ENCODE measurements at places on chromosomes 4 and X. TPM values are rescaled to one million over a fixed set of nuclear protein-coding genes. Genes with fewer than 3 reads are reported as not detected.

The TIGD4 gene
- not detected for total RNA-seq

The PLCXD1 gene
- total RNA-seq: 12.7 TPM

The DGKQ gene
- 10.7 TPM for total RNA-seq

The IRF2 gene
- 18.1 TPM for total RNA-seq

The SAGE1 gene
- not detected for total RNA-seq

The SAT1 gene
- total RNA-seq: 192 TPM

The SLC10A6 gene
- not detected for total RNA-seq

The AKAP4 gene
- not detected for total RNA-seq

The ASB11 gene
- not detected for total RNA-seq

The FAM149A gene
- total RNA-seq: 6.8 TPM

The SATL1 gene
- total RNA-seq: not detected

The NEXMIF gene
- total RNA-seq: under 0.01 TPM

The MXD4 gene
- 93.1 TPM for total RNA-seq

The ATP2B3 gene
- not detected for total RNA-seq

The ZFYVE28 gene
- 6.8 TPM for total RNA-seq

The CT55 gene
- not detected for total RNA-seq

The CRMP1 gene
- total RNA-seq: 2.5 TPM

The STOX2 gene
- total RNA-seq: 0.26 TPM

The BLOC1S4 gene
- total RNA-seq: 28.0 TPM

The TRPC3 gene
- total RNA-seq: not detected

The BANK1 gene
- total RNA-seq: not detected

The F8 gene
- 3.3 TPM for total RNA-seq

The TLR10 gene
- not detected for total RNA-seq

The RAB39B gene
- total RNA-seq: 0.35 TPM

The BEX2 gene
- total RNA-seq: 1.5 TPM

The MID2 gene
- 14.5 TPM for total RNA-seq

The PPP3CA gene
- total RNA-seq: 20.9 TPM

The FGF2 gene
- 27.4 TPM for total RNA-seq

The H2AZ1 gene
- 157 TPM for total RNA-seq

The KDM6A gene
- 9.5 TPM for total RNA-seq

The RTL5 gene
- total RNA-seq: 7.1 TPM

The CDKN2AIP gene
- total RNA-seq: 22.6 TPM

The TRIM61 gene
- total RNA-seq: 4.6 TPM

The TMSB15A gene
- 1.8 TPM for total RNA-seq

The SYN1 gene
- total RNA-seq: 0.34 TPM

The TLR8 gene
- not detected for total RNA-seq

The SLC26A1 gene
- total RNA-seq: 0.09 TPM

The SCOC gene
- 36.4 TPM for total RNA-seq

The GABRG1 gene
- not detected for total RNA-seq

The SMIM10 gene
- total RNA-seq: 7.9 TPM

The GABRA4 gene
- total RNA-seq: not detected

The PPP4R3C gene
- total RNA-seq: not detected

The SYTL5 gene
- 0.35 TPM for total RNA-seq

The NPY2R gene
- total RNA-seq: 7.3 TPM

The TEX11 gene
- total RNA-seq: not detected

The TREX2 gene
- 6.0 TPM for total RNA-seq

The ARAP2 gene
- 0.12 TPM for total RNA-seq

The DEFB131A gene
- total RNA-seq: not detected

The PGRMC2 gene
- 42.6 TPM for total RNA-seq

The VSIG4 gene
- not detected for total RNA-seq

The MRFAP1L1 gene
- 45.4 TPM for total RNA-seq

The ACSL4 gene
- 17.5 TPM for total RNA-seq

The ADRA2C gene
- total RNA-seq: 7.0 TPM

The F11 gene
- not detected for total RNA-seq

The LINC00632 gene
- 36.3 TPM for total RNA-seq

The DRD5 gene
- total RNA-seq: not detected

The F8A2 gene
- total RNA-seq: not detected

The FAM9C gene
- total RNA-seq: not detected

All from pericardium fibroblast (primary cell).